ENCODE measurements at places on chromosomes 13 and 19.

GRCh38 chr13:71722206-71722605, 144.8 kb downstream of the DACH1 start:
- no peak for DNase-seq

DNA sequence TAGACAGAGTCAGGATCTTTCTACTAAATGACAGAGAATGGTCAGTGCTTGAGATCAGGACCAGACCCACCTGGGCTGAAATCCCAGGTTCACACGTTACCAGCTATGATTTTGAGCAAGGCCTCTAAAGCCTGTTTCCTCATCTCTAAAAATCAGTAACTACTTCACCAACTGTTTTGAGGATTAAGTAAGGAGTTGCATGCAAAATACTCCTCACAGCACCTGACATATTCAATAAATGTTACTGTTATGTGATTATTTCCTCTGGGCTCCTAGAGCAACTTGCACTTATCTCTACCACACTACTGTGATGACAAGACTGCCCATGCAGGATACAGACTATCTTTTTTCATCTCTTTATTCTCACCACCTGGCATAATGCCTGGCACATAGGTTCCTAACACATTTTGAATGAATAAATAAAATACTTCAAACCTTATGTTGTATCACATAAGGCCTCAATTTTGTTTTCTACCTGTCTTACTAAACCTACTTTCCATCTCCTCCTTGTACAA, 1.8 kb downstream of the KATNAL1 start:
- DNase-seq = no peak

GRCh38 chr13:98988780-98989179, 10.9 kb upstream of the DOCK9 start:
- DNase-seq = no peak

DNA sequence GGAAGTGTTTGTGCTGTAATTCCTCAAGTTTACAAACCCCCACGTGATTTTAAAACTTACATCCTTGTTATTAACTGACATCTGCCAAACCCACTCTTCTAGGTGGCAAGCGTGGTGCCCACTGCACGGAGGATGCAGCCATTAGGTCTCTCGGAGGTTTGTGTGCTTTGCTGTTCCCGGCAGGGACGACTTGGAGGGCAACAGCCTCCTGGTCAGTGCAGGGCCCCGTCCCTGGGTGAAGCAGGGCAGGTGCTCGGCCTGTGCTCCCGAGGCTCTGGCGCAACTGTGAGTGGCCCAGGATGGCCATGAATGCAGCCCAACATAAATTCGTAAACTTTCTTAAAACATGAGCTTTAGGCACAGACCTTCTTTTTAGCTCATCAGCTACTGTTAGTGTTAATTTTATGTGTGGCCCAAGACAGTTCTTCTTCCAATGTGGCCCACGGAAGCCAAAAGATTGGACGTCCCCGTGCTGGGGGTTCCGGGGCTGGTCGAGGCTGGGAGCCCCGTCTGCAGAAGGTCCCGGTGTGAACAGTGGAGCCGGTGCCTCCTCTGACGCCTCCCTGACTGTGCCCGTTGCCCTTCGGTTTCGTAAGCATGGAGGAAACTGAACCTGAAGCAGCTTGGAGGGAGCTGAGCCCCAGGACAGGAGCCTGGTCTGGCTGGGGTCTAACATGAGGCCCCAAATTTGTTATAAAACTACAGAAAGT, 11.9 kb downstream of the GAS6 start:
- no peak for DNase-seq

DNA sequence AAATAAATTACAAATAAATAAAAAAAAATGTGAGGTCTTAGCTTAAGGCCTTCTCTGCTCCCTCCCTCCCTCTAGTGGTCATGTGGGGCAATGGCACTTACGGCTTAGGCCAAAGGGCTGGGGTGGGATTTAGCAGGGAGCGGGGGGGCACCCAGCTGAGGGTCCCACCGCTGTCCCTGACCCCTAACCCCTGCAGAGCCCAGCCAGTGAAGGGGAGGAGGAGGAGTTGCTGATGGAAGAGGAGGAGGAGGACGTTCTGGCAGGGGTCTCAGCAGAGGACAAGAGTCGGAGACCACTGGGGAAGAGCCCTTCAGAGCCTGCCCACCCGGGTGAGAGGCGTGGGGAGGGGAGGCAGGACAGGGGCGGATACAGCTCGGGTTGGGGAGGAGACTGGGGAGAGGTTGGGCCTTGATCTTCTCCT, 9.3 kb downstream of the MPND start:
- DNase-seq = peak; percentile 32

GRCh38 chr19:42178791-42179674, 38.4 kb downstream of the DEDD2 start:
- peak; percentile 3 for DNase-seq

GRCh38 chr19:41799444-41800000, 3.1 kb downstream of the CEACAM3 start:
- peak; percentile 74 for DNase-seq

- no peak for DNase-seq
Observed at GRCh38 chr19:46710687-46711086, 6.2 kb downstream of the PRKD2 start.

GRCh38 chr19:8000298-8001038, 5.0 kb downstream of the ELAVL1 start:
- no peak for DNase-seq

GRCh38 chr19:13051557-13052165, 51.0 kb downstream of the LYL1 start:
- peak; percentile 90 for DNase-seq

- DNase-seq = no peak
Observed at GRCh38 chr13:97043302-97043701, 49.0 kb upstream of the OXGR1 start.
